Left lung (tissue), 14 donors: ENCODE measurements at places on chromosomes 16 and 17. TPM values are rescaled to one million over a fixed set of nuclear protein-coding genes. Genes with fewer than 3 reads are reported as not detected.

- H3K36me3 ChIP-seq, result no peaks in the 10 kb centered on the region
- H3K27ac ChIP-seq, result no peak overlapping the region
- H3K4me1 ChIP-seq, result peaks cover under 1% of the 10 kb centered on the region
- H3K4me3 ChIP-seq, result no peak overlapping the region
- DNase-seq, result no peak
These were observed 17.1 kb downstream of the OSBPL7 start for GRCh38 chr17:47804461-47804860.

The KCNH6 gene
- 0.71 TPM for total RNA-seq

GRCh38 chr17:7511108-7511507 is 26.9 kb downstream of the POLR2A start:
- no peak overlapping the region for H3K27ac ChIP-seq
- no peaks in the 10 kb centered on the region for H3K27me3 ChIP-seq
- no peak for DNase-seq
- H3K4me3 ChIP-seq, result no peak overlapping the region
- H3K4me1 ChIP-seq, result peaks cover 4% of the 10 kb centered on the region

GRCh38 chr17:34840750-34841149 is 120.5 kb downstream of the CCT6B start:
- no peak overlapping the region for H3K4me3 ChIP-seq
- H3K4me1 ChIP-seq, result no peaks in the 10 kb centered on the region
- DNase-seq, result no peak
- H3K36me3 ChIP-seq, result no peaks in the 10 kb centered on the region
- H3K27me3 ChIP-seq, result no peaks in the 10 kb centered on the region
